ENCODE measurements at places on chromosomes 11 and 22. TPM values are rescaled to one million over a fixed set of nuclear protein-coding genes. Genes with fewer than 3 reads are reported as not detected.

The BTBD10 gene
- total RNA-seq: 68.0 TPM

The VPREB1 gene
- not detected for total RNA-seq

The RASD2 gene
- not detected for total RNA-seq

The PRRG4 gene
- not detected for total RNA-seq

All from placental pericyte (primary cell).